ENCODE measurements at places on chromosomes 12 and 14.

DNA sequence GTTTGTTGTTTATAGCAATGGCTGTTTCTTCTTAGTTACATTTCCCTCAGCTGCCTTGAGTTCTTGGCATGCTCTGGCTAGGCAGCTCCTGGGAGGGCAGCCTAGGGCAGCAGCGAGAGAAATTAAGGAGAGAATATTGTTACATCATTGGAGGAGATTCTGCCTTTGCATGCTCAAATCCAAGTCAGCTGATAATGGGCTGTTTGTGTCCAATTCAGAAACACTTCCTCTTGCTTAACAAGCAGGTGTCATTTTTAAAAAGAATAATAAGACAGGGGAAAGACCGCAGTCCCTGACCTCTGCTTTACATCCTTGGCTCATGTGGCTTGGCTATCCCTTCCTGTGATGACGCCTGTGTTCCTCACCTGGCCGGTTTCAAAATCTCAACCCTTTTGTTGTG lies 76.9 kb downstream of the ESR2 start:
- DNase-seq: no peak

- DNase-seq: no peak
Observed at GRCh38 chr14:88264116-88264515, 59.0 kb downstream of the KCNK10 start.

GRCh38 chr12:96421014-96421413 lies 20.8 kb upstream of the CDK17 start:
- DNase-seq: peak; percentile 38

GRCh38 chr12:75308279-75308678 lies 21.8 kb downstream of the CAPS2 start:
- DNase-seq: no peak

GRCh38 chr12:94143951-94144350 lies 4.4 kb upstream of the PLXNC1 start:
- DNase-seq: no peak

- no peak for DNase-seq
Observed at GRCh38 chr14:22394616-22395015, 194.4 kb downstream of the DAD1 start.

- no peak for DNase-seq
Observed at GRCh38 chr12:24118668-24119067, 169.2 kb upstream of the SOX5 start.

DNA sequence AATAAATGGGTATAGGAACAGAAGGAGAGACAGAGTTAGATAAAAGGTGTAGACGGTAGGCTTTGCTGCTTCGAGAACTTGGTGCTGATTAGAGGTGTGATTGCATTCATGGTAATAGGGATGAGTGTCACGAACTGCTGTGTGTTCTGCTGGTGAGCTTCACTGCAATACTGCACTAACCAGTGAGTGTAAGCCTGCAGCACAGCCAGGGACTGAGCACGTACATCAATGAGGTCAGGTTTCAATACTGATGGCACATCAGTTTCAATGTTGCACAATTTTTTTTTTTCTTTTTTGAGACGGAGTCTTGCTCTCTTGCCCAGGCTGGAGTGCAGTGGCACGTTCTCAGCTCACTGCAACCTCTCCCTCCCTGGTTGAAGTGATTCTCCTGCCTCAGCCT lies 24.9 kb upstream of the EDDM3A start:
- DNase-seq: no peak

GRCh38 chr14:89550821-89551220 lies 133.8 kb upstream of the FOXN3 start:
- no peak for DNase-seq

All from CD4-positive, alpha-beta memory T cell (primary cell).